Lung microvascular endothelial cell (primary cell): ENCODE measurements at places on chromosomes 6 and 20. TPM values are rescaled to one million over a fixed set of nuclear protein-coding genes. Genes with fewer than 3 reads are reported as not detected.

The BPIFB4 gene
- not detected in 2 replicates for total RNA-seq

The HCK gene
- not detected in 2 replicates for total RNA-seq

The LRRC1 gene
- total RNA-seq: 38.4 and 77.8 TPM in 2 replicates

The LCA5 gene
- total RNA-seq: 2.0 and 2.2 TPM in 2 replicates

The NKAPL gene
- total RNA-seq: 0.20 and 0.22 TPM in 2 replicates

The OR2B6 gene
- total RNA-seq: not detected in 2 replicates

The TIAM2 gene
- total RNA-seq: 10.2 and 17.9 TPM in 2 replicates

The CTCFL gene
- not detected in 2 replicates for total RNA-seq

The LY6G6D gene
- total RNA-seq: not detected in 2 replicates

The TAP2 gene
- 15.0 and 30.4 TPM in 2 replicates for total RNA-seq

GRCh38 chr6:120774275-120774674, 560.0 kb downstream of the TBC1D32 start:
- DNase-seq: no peak

- no peak for DNase-seq
These were observed 132.0 kb upstream of the EEF1E1 start for GRCh38 chr6:8234321-8234720.

GRCh38 chr6:39468385-39468784, 145.9 kb upstream of the KCNK16 start:
- DNase-seq: no peak

DNA sequence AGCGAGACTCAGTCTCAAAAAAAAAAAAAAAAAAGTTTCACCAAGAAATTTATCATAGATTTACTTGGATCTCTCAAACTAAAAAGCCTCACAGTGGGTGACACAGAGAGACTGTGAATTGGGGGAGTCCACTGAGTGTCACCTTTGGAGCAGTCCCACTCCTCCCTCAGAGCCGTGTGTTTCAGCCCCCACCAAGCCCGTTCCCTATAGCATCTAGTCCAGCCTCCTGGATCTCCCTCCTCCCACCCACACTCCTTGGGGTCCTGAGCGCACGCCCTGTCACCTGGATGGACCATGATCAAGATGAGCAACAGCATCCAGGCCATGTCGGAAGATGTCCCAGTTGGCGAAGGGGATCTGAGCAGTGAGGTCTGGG, 422 bp downstream of the NCR3 start:
- no peak for DNase-seq

DNA sequence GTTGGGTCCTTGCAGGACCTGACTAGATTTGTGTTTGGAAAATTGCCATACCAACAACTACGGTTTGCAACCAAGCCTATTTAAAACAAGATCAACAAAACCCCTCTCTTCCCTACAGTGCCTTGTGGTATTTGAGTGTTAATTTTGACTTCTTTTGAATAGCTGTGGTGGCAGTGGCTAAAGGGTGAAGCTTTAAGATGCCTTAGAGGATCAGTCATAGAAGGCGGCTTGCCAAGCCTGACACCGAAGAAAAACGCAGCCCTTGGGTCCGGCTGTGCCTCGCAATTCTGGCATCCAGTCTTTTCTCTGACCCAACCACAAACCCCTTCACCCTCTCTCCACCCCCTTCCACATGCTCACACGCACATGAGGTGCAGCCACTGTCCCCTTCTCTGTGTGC, 32.6 kb downstream of the BMP6 start:
- no peak for DNase-seq

DNA sequence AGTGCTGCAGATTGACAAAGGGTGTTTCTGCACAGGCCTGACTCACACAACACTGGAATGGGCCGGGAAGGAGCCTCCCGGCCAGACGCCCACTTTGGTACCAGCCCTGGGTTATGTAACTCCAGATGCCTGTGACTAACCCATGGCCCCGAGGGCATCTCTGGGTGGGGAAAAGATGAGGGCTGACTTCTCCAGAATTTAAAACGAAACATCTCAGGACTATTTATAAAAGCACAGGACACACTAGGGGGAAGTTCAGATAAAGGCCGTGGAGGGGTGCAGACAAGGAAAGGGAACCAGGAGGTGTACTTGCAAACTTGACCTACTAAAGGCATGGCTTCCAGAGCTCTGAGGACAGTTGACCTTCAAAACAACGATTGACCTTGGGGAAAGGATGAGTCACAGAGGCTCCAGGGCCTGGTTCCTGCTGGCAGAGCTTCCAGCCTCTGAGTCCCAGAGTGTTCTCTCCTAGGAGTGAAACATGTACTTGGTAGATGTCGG, 196.9 kb downstream of the NFATC2 start:
- peak; percentile 39 for DNase-seq

- no peak for DNase-seq
These were observed 224.8 kb upstream of the MAP3K7 start for GRCh38 chr6:90811596-90812226.

- DNase-seq: no peak
These were observed 223.6 kb downstream of the KIF16B start for GRCh38 chr20:16349523-16350260.

GRCh38 chr20:57136734-57137133, 129.7 kb downstream of the BMP7 start:
- no peak for DNase-seq

- peak; percentile 93 for DNase-seq
These were observed 3.0 kb upstream of the TGM2 start for GRCh38 chr20:38167851-38168760.

GRCh38 chr6:5619249-5619648, 357.9 kb downstream of the FARS2 start:
- no peak for DNase-seq
